ENCODE measurements at places on chromosomes 4 and X.

GRCh38 chrX:101642093-101642492, 17.6 kb downstream of the ARMCX2 start:
- DNase-seq, result no peak

DNA sequence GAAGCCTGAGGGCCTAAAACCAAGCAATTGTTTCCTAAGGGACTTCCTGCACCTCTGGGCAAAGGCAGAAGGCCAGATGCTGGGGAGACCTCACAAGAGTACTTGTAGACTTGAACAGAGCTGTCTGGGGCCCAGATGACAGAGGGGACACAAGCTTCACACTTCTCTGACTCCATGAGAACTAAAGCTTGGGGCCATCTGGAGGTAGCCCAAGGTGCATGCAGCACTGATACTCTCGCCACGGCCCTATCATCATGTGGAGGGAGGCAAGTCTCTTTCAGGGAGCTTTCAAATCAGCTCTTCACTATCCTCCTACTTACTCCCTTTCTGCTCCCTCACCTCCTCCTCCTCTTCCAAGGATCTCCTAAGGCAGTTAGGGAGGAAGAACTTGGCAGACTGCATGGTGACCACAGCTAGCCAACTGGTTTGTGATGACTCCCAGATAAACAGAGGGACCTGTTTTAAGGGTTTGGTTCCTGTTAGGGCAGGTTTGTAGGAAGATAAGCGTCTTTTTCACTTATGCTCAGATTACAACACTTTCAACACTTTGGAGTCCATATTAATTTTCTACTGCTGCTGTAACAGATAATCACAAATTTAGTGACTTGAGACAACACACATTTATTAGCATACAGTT, 23.8 kb downstream of the MSL3 start:
- no peak for DNase-seq

DNA sequence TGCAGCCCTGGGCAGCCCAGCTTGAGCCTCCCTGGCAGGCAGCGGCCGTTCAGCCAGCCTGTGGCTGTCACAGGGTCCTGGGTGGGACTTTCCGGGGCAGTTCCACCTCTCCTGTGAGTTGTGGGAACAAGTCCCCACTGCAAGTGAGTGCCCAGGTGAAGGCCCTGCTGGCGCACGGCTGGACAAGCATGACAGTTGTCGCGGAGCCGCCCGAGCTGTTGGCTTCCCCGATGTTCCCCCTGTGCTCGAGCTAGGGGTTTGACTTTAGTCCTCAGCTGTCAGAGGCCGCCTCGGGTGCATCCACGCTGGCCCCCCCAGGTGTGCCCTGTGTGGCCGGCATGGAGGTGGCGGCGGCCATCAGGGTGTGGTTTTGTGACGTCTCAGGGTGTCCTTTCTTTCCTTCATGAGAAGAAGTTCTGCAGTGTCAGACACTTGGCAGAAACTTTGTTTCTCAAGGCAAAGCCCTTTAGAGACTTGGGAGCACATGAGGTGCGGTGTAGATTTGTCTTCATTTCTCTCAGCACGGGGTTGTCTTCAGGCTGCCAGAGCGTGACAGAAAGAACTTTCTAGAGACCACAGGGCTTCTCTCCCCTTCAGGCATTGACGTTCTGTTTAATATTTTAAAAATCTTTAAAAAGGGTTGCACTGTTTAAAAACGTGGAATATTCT, 69.4 kb upstream of the HGFAC start:
- no peak for DNase-seq

DNA sequence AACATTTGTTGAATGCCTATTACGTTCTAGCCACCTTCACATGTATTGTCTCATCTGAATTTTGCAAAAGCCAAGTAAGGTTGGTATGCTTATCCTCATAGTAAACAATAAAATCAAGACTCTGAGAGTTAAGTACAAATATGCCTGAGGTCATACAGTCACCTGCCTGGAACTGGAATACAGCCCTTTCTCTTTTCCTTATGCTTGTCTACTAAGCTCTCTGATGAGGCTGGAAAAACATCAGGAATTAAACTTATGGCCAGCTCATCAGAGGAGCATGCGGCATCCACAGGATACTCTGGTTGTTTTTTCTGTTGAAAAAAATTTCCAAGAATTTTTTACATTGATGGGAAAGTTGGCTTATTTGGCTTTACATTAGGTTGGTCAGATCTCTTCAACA, 35.5 kb downstream of the NCAPG start:
- DNase-seq, result no peak

GRCh38 chrX:150903110-150903508, 4.6 kb upstream of the CD99L2 start:
- DNase-seq, result no peak

GRCh38 chr4:138655286-138655685, 360.3 kb upstream of the NOCT start:
- DNase-seq, result no peak

DNA sequence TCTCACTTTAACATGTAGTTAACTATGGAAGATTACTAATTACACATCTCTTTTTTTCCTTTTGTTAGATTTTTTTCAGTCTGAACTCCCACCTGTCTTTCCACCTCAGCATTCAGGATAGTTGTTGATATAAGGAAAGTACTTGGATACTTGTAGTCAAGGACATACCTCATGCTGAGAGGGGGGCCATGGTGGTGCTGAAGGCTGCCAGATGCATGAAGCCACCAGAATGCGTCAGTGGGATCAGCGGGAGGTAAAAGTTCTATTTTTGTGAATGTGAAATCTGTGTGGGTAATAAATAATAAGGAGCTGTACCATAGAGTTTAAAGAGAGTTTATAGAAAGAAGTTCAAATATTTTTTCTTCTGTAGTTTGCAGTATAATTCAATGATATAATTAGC, 13.1 kb upstream of the NDST4 start:
- no peak for DNase-seq

- no peak for DNase-seq
These were observed 401.9 kb upstream of the NDST4 start for GRCh38 chr4:115515366-115515765.

- no peak for DNase-seq
These were observed 639.9 kb downstream of the SPOCK3 start for GRCh38 chr4:166594326-166594946.

DNA sequence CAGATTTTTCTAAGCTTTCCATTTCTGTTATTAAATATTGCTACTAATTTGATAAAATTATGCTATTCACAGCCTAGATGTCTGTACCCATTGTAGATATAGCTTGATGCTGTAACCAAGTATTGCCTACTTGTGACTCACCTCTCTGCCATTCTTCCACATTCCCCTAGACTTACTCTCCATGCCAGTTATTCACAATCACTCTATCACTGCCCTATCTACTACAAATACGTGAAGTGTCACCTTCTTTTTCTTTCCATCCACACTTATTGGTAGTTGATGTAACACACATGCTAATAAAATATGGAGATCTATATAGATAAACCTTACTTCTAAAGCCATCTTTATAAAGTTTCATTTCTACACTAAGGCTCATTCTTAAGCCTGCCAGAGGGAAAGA, 179.4 kb upstream of the PACRGL start:
- DNase-seq, result no peak

DNA sequence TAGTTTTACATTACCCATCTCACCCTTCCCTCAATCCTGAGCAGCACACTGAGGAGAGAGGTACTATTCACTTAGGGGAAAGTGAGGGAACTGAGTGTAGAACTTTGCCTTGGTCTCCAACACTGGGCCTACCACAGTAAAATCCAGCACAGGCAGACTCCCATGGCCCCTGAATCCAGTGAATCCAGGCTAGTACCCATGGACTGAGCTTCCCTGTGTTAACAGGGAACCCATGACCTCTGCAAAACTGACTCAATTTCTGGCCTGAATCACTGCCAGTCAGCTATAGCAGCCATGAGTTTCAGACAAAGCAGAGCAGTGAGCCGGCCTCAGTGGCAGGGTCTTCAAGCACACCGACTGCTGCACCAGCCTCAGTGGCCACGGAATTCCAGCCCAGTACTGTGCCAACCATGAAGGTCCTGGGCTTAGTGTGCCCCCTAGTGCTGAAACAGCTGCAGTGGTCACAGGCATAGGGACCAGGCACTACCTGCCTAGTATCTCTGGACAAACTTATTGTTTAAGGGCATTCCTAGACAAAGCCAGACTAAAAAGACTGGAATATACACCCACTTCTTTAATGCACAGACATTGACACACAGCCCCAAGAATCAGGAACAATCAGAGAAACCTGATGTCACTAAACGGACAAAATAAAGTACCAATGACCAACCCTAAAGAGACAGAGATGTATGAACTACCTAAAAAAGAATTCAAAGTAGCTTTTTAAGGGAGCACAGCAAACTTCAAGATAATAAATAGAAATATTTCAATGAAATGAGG, 127.4 kb upstream of the RPL34 start:
- no peak for DNase-seq

DNA sequence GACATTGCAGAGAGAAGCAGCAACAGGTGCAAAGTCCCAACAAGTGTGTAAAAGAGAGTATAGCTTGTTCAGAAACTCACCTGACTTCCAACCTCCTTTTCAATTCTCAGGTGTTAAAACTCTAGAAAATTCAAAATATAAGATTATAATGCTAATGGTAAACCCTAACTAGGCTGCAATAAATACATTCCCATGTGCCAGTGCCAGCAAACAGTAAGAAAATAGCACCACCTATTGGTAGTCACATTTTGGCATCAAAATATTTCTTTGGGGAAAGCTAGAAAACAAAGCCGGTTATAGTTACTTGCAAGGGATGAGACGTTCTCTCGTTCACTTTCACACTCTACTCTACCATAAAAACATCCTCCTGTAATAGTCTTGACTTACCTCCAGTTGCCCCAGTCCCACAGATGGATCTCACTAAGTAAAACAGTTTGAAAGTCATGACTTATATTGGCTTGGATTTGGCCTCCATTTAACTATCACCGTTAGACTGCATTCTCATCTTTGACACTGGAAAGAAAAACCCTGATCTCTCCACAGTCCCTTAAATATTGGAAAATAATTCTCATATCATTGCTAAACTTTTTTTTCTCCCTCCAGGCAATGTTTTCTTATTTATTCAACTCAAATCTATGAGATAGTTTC, 9.6 kb downstream of the BMP3 start:
- DNase-seq, result no peak

DNA sequence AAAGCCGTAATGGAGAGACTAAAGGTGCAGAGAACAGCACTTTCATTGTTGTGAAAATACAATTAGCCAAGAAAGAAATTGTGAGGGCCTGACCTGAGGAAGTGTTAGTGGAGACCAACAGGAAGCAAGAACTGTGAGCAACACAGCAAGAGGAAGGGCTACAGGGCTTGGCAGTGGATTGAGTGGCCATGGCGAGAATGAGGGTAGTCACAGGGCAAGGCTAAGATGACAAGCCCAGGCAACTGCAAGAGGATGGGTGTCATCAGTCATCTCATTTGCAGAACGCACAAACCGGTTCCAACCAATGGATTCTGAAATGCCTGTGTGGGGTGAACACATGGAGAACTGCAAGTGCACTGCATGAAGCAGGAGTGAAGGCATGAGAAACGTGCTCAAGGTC, 3.6 kb downstream of the SLC10A6 start:
- no peak for DNase-seq

GRCh38 chrX:96989830-96990571, 106.3 kb downstream of the RPA4 start:
- DNase-seq, result no peak

GRCh38 chr4:108426493-108426892, 193.9 kb upstream of the RPL34 start:
- DNase-seq, result no peak

DNA sequence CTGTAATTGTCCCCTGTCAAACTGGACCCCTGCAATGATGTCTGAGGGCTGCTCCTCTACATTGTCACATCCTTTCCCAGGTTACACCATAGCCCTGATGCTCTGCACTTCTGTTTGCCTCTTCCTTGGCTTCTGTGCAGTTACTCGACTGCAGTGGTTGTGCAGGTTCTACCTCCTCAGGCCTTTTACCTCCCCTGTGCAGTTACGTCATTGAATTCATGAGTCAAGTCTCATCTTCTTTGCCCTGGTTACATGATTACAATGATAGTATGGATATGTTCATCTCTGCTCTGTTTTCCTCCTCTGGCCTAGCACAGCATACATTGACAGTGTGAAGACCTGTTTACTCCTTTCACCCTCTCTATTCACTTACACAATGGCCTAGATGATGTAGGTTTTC, 83.2 kb downstream of the FAM47B start:
- no peak for DNase-seq

- DNase-seq, result no peak
These were observed 62.2 kb upstream of the TNIP3 start for GRCh38 chr4:121226362-121226761.

- DNase-seq, result no peak
These were observed 5.1 kb downstream of the IL3RA start for GRCh38 chrX:1341545-1342184.

DNA sequence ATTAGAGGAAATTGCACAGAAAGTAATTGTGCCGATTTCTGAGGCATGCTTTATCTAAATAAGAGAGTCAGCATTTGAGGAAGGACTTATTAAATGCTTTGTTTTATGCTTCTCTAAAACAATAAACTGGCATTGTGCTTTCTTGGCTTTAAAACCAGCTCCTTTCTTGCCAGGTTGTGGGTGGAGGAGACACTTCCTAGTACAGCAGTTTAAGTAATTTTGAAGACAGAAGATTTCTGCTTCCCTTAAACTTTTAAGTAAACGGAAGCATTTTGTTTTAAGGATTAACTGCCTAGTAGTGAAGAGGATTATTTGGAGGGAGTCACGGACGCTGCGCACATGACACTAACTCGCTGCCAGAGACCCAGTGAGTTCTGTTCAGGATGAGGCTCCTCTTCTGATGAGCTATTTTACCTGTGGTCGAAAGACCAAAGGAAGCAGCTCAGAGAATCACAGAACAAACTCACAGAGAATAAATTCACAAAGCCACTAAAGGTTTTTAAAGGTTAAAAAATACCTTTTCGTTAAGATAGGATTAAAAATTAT, 169.5 kb downstream of the TLL1 start:
- no peak for DNase-seq

DNA sequence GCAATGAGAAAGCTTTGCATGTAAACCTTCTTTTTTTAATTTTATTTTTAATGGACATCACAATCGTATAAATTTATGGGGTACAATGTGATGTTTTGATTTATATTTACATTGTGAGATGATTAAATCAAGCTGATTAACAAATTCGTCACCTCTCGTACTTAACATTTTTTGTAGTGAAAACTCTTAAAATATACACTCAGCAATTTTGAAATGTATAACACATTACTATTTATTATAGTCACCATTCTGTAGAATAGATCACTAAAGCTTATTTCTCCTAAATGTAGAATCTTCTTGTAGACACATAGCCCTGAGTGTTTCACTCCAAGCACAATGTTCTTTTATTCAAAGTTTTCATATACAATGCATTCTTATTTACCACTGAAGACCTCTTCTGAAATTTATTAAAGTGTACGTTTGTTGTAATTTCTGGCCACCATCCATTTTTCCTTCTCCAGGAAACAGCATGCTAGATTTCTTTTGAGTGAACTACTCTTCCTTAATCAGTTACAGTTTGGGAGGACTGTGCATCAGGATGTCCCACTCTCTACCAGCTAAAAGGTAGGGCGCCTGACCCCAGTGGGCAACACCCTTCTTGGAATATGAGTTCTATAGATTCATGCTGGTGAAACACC, 4.4 kb upstream of the RBBP7 start:
- no peak for DNase-seq

GRCh38 chrX:150213481-150214030, 149.6 kb upstream of the MAMLD1 start:
- no peak for DNase-seq

- no peak for DNase-seq
These were observed 502.6 kb upstream of the TECRL start for GRCh38 chr4:64911846-64912245.

Measured in omental fat pad (tissue), 4 donors.